Stimulated activated CD8-positive, alpha-beta memory T cell treated with anti-CD3 and anti-CD28 coated beads, Interleukin-15, amount 100 ng/mL, for 24 hours (primary cell): ENCODE measurements at places on chromosomes 16 and 17.

GRCh38 chr17:15998031-15998562 lies 1.4 kb downstream of the ZSWIM7 start:
- no peak for DNase-seq

- DNase-seq = no peak
Measured at GRCh38 chr16:2514333-2515179, 804 bp downstream of the ATP6V0C start.

DNA sequence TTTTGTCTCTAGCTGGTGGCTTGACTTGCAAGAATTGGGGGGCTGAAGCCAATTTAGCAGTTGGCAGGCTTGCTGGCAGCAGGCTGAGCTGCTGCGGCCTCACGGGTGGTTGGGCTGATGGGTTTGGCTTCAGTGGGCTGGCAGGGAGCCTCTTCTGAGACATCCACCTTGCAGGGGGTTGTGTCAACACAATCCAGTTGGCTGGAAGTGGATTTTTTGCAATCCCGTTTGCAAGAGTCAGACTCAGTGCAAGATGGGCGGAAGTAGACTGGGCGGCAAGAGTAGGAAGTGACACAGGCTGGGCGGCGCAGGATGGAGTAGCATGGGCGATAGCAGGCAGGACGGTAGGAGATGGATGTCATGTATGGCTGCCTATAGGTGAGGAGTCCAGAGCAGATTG lies 1.5 kb downstream of the KRTAP16-1 start:
- no peak for DNase-seq

GRCh38 chr17:73317513-73318426 lies 6.0 kb upstream of the CDC42EP4 start:
- no peak for DNase-seq

DNA sequence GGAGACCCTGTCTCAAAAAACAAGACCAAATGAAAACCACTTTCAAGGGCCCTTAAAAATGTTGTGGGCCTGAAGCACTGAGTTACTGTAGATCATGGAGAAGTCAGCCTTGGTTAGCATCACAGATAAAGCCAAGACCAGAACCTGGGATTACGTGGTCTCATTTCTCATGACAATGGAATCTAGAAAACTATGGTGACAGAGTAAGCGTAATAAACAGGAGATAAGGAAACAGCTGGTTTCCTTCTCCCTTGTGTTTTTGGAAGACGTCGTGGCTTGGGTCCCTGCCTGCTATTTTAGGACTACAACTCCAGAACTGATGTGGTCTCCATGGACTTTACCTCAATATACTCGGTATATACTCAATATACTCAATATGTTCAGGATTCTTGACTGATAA lies 180.7 kb upstream of the ZFHX3 start:
- DNase-seq = no peak

GRCh38 chr16:60582528-60582927 lies 1453.7 kb downstream of the CDH8 start:
- DNase-seq = no peak

DNA sequence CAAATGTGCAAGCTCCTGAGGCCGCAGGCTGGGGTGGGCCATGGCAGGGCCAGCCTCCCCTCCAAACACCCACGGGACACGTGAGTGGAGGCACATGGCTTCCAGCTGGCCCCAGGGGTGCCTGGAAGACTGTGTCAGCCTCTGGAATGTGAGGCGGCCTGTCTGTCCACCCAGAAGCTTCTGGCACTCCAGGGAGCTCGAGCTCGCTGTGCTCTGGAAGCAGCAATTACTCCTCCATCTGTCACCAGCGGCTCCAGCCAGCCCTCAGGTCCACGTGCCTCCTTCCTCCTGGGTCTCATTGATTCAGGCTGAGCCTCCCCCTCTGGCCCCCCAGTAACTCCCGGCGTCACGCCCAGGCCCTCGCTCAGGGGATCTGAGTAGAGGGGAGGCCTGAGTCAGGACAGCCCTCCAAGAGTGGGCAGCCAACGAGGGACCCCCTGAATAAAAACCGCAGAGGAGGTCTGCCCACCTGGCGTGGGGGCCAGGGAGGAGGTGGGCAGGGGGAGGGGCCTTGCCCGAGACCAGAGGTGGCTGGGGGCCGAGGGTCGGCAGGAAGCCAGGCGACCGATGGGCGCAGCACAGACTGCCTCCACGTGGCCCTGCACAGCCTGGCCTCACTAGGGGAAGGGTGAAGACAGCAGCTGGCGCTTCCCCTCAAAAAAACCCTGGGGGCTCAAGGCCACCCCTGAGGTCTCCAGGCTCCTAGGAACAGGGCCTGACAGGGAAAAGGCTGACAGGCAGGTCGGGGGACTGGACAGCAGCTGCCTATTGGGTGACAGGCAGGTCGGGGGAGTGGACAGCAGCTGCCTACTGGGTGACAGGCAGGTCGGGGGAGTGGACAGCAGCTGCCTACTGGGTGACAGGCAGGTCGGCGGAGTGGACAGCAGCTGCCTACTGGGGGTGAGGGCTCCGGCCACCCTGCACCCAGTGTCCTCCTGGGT lies 11.9 kb downstream of the PIEZO1 start:
- DNase-seq = no peak

GRCh38 chr17:81241648-81242420 lies 2.7 kb downstream of the NDUFAF8 start:
- peak; percentile 59 for DNase-seq

GRCh38 chr17:30398328-30399041 lies 19.8 kb downstream of the CPD start:
- no peak for DNase-seq

GRCh38 chr17:47996201-47996600 lies 25.3 kb downstream of the CDK5RAP3 start:
- DNase-seq = no peak

- no peak for DNase-seq
Measured at GRCh38 chr17:78438271-78438691, 59.8 kb downstream of the PGS1 start.

DNA sequence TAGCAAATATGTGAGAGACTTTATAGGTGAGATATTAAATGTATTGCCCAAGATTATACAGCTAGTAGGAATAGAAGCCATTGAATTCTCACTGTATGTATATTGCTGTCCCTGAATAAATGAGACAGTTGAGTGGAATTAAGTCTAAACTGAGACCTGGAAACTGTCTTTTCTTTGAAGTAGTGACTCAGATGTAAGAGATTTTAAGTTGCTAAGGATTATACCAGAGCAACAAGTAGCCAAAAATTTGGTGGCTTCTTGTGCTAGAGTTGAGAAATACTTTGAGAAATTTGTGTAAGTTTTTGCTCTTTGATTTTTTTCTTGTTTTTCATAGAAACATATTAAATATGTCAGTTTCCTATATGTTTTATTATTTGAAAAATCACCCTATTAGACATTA lies 58.7 kb downstream of the TANC2 start:
- no peak for DNase-seq

GRCh38 chr16:14464796-14465195 lies 165.3 kb downstream of the PARN start:
- no peak for DNase-seq

GRCh38 chr16:27729516-27730304 lies 179.8 kb downstream of the KATNIP start:
- DNase-seq = no peak

- no peak for DNase-seq
Measured at GRCh38 chr17:54944796-54945195, 23.7 kb downstream of the COX11 start.

GRCh38 chr16:1244881-1245280 lies 4.4 kb downstream of the TPSAB1 start:
- no peak for DNase-seq

GRCh38 chr16:87067003-87067556 lies 250.1 kb downstream of the C16orf95 start:
- no peak for DNase-seq

DNA sequence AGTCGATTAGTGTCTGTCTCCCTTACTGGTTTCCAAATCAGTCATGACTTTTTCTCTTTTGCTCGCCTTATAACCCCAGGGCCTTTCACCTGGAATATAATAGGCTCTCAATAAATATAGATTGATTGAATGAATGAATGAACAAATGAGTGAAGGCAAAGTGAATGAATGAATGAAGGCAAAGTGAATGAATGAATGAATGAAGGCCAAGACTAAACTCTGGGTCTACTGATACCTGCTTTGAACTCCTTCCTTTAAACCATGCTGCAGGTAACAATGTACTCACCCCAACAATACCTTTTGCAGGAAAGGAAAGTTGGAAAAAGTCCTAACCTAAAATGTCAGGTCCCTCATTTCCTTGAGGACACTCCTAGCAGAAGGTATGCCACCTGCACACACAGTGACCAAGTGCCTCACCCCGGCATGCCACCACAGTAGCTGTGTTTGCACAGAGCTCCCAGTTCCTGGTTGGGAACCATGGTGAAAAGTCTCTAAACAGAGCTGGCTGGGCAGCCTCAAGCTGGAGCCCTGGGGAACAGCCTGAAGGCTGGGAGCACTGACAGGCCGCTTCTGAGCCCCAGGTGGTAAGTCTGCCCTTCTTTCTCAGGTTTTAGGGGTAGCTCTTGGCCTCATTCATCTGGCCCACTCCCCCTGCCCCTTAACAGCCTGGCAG lies 42.7 kb upstream of the ANKFN1 start:
- no peak for DNase-seq

- DNase-seq = no peak
Measured at GRCh38 chr17:29085223-29085622, 42.3 kb downstream of the PIPOX start.

DNA sequence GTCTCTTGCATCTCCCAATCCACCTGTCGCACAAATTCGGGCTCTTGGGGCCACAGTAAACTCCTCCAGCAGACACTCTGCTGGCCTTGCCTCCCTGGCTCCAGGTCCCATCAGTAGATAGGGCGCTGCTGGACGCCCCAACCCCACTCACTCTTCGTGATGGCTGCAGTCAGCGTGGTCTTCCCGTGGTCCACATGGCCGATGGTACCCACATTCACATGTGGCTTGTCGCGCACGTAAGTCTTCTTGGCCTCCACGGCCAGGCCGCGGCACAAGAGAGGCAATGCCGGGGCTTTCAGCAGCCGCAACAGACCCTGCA lies 428 bp downstream of the TUFM start:
- no peak for DNase-seq

- DNase-seq = no peak
Measured at GRCh38 chr16:13961099-13961811, 41.3 kb downstream of the ERCC4 start.

DNA sequence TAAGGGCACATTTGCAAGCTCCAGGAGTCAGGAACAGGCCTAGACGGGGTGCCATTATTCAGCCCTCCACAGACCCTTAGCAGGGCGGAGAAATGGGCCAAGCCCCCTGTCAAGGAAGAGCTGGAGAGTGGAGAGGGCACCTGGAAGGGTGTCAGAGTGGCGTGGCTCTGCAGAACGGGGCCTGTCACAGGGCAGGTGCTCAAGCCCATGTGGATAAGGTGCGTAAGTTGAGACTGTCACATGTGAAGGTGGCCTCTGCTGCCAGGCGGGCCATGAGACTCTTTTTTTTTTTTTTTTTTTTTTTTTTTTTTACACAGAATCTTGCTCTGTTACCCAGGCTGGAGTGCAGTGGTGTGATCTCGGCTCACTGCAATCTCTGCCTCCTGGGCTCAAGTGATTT lies 12.0 kb upstream of the CRISPLD2 start:
- DNase-seq = no peak
